ENCODE measurements at places on chromosomes 7 and 10.
A peak's percentile ranks its signal among the peaks of the same experiment; 100 is the strongest.

DNA sequence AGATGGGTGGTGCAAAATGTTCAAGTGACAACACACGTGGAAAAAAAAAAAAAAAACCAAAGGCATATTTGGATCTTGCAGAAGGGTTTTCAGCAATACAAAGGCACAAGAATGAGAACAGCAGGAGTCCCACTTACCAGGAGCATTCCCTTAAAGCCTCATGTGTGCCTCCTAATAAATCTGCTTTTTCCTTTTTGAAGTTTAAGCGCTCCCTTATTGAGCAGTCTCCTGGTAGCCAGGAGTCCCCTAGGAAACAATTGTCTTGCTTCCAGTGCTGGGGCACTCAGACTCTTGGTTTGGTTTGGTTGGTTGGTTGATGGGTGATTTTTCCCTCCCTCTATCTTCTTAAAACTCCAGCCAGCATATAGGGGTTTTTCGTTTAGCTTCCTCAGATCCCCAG is 321.8 kb upstream of the NFE2L3 start:
- DNase-seq: no peak

DNA sequence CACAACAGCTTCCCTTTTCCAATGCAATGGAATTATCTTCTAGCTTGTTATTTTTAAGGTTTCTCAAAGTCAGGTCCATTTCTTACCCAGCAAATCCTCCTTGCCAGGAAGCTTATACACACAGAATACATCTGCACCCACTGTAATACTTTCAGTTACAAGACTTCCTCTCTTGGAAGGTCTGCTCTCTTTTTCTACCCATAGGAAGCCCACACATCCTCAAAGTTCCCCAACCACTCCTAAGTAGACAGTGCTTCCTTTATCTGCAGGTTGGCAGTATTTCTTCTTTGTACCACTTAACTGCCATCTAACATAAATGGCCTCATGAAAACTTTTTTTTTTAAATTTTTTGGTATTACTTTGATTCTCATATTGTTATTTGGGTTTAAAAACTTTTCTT is 155.6 kb downstream of the TAX1BP1 start:
- no peak for DNase-seq

DNA sequence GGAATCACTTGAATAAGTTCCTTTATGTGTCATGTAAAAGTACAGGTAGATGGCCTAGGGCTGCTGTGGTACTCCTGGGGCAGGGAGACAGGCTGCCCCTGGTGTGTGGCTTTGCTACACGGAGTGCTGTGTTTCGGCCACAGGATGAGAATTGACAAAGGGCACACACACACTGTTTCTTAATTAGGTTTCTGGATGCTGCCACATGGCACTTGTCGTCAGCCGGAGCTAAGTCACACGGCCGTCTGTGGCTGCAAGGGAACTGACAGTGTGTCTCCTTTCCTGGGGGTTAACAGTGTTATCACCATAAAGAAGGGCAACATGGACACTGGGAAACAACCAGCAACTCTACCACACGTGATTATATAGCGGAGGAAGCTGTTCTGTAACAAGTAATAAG is 55.7 kb upstream of the CREB5 start:
- peak; percentile 76 for DNase-seq

DNA sequence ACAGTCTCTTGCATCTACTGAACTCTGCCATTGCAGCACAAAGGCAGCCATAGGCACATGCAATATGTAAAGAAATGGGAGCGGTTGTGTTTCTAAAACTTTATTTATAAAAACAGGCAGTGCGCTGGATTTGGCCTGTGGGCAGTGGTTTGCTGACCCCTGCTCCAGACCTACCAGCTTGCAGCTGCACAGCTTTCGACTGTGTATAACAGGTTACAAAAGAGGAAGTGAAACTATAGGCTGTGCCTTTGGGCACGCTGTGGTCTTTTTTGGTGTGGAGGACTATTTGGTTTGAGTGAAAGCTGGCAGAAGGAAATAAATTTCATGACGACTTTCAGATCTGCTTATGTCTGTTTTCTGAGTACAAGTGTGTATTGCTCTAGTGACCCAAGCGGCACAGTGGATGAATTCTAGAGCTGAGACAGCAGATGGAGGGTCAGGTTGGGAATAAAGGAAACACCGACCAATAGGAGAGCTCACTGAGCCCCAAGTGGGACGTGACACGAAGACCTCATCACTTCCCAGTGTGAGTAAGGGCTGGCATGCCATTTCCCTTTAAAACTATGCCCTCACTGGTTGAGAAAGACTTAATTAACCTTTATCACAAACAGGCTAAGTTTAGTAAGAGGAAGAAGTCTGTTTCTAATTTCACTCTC is 152.7 kb downstream of the ANK3 start:
- no peak for DNase-seq

- DNase-seq: no peak
Observed at GRCh38 chr10:120457431-120458172, 575 bp downstream of the PLPP4 start.

- DNase-seq: no peak
Observed at GRCh38 chr10:81792729-81793128, 82.3 kb upstream of the NRG3 start.

DNA sequence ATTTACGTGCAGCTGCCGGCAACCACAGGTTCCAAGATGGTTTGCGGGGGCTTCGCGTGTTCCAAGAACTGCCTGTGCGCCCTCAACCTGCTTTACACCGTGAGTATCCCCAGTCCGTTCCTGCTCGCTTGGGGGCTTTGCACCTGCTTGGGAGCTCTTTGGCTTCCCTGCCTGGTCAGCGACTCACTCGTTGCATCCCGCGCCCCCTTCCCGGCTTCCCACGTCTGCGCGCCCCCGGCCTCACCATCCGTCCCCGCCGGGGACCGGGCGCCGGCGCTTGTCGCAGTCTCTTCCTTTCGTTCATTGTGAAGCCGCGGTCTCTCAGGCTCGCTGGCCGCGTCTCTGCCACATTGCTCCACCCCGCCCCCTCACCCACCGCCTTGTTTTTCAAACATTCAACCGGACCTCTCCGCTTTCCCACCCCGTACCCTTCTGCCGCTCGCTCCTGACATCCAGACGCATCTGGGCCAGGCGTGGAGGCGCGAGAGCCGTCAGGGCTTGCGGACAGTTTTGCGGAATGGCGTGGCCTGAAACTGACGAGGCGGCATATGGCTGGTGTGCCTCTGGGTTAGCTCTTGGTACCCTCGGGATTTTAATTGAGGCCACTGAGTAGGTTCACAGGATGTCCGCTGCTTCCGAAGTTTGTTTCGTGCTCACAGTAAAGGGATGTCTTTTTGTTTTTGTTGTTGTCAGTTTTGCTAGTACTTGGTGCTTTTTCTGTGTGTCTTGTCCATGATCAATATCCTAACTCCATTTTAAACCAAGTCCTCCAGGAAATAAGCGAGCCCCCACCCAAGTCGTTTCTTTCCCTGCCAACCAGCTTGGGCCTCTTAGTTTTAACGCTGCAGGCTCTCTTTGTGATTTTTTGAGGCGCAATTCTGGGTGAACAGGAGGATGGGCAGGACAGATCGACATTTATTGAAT is 639 bp downstream of the TSPAN13 start:
- peak; percentile 76 for DNase-seq
